ENCODE measurements at places on chromosomes 1 and 21. TPM values are rescaled to one million over a fixed set of nuclear protein-coding genes. Genes with fewer than 3 reads are reported as not detected.
A peak's percentile ranks its signal among the peaks of the same experiment; 100 is the strongest.

Gene TNN
- not detected for total RNA-seq

Gene CR2
- not detected for total RNA-seq

Gene LMX1A
- total RNA-seq: not detected

Gene LRIG2
- total RNA-seq: 43.0 TPM

Gene TMCO1
- total RNA-seq: 33.1 TPM

Gene KPRP
- total RNA-seq: 1.2 TPM

Gene S100A7A
- not detected for total RNA-seq

Gene FMN2
- not detected for total RNA-seq

Gene OR2T5
- not detected for total RNA-seq

Gene OR6N1
- not detected for total RNA-seq

Gene LHX4
- total RNA-seq: 0.98 TPM

Gene AMPD1
- total RNA-seq: not detected

DNA sequence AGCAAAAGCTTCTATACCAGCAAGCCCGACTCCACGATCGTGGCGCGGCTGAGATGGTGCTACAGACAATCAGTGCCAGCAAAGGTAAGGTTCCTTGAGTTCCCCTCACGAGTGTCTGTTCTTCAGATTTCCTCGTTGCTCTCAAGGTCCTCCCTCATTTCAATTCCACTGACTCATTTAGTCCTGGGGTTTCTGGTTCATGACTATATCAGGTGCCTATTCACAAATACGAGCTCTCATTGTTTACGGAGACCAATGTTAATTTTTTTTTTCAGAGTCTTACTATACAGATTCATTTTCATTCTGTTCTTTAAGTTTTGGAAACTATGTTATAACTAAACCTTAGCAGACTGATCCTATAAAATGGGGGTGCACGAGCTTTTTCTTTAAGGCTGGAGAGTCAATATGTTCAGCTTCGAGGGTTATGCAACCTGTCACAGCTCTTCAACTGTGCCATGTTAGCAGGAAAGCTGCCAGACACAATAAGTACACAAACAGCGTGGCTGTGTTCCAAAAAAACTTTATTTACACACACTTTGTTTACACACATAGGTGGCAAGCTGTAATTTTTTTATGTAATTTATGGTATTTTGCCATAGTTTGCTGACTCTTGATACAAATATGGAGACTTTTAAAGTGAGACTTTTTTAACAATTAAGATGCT lies 134.3 kb downstream of the ZP4 start:
- no peak overlapping the region for H3K4me3 ChIP-seq
- H3K27me3 ChIP-seq: no peaks in the 10 kb centered on the region
- no peaks in the 10 kb centered on the region for H3K4me1 ChIP-seq
- H3K27ac ChIP-seq: no peak overlapping the region

DNA sequence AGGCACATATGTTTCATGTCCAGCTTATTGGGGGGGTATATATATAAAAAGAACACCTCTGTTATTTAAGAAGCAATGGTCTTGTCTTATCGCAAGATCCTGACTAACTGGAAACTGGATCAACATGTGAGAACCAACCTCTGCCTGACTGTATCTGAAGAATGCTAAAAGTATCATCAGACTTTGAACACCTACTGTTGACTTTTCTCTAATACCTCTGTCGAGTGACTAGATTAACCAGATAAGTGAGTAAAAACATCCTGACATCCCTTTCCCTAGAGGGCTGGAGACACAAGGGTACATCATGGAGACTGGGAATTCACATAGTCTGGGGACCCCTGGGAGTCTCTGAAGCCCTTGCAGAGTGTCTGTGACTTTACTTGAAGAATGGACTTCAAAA lies 26.3 kb upstream of the PIGC start:
- no peaks in the 10 kb centered on the region for H3K4me1 ChIP-seq
- no peak for DNase-seq
- no peak overlapping the region for H3K27ac ChIP-seq
- H3K27me3 ChIP-seq: no peaks in the 10 kb centered on the region

DNA sequence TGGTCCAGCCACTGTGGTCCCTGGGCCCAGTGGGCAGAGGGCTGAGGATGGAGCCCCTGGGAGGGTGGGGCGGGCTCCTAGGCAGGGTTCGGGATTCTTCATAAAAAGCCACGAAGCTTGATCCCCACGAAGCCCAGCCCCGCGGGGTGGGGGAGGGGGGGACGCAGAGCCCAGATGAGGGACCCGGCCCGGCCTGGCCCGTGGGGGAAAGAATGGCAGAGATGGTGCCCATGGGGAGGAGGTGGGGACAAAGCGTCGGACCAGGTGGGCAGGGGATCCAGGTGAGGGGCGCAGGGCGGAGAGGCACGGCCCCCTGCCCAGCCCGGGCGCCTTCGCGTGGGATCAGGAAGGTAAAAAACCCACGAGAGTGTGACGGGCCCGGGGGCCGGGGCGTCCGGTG lies 6.0 kb upstream of the SMIM12 start:
- no peaks in the 10 kb centered on the region for H3K36me3 ChIP-seq
- H3K4me3 ChIP-seq: peak overlapping the region; percentile 63
- H3K27me3 ChIP-seq: no peaks in the 10 kb centered on the region
- H3K4me1 ChIP-seq: peaks cover 13% of the 10 kb centered on the region

DNA sequence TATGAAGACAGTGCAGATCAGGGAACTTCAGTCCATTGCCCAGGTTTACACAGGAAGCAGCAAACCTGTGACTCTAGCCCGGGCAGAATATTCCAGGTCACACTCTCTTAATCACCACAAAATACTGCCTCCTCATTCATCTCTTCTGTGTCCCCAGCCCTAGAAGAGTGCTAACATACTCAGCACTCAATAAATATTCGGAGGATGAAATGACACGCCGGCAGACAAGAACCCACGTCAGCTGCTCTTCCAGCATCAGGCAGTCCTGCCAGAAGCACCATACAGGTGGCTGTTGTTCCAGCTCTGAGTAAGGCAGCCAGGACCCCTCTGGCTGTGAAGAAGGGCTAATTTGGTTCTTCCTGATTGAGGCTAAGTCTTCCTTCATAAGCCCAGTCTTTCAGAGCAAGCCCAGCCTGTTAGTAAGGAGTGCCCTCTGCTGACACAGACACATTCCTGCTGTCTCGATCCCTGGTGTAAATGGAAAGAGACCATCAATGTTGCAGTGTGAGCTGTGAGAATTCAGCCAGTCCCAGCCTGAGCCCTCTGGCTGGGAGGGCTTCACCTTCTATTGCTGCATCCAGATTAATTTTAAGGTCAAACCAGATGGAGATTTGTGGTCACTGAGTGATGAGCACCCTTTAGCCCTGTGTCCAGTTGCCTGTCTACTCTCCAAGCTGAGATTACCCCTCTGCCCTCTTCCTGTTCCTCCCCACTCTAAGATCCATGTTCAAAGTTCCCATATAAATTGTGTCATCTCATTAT lies 45.0 kb upstream of the KIRREL1 start:
- H3K36me3 ChIP-seq: no peaks in the 10 kb centered on the region
- DNase-seq: peak; percentile 54
- H3K27ac ChIP-seq: no peak overlapping the region
- no peak overlapping the region for H3K4me3 ChIP-seq
- H3K27me3 ChIP-seq: no peaks in the 10 kb centered on the region

- no peak overlapping the region for H3K27ac ChIP-seq
- no peak overlapping the region for H3K4me3 ChIP-seq
- no peaks in the 10 kb centered on the region for H3K27me3 ChIP-seq
- DNase-seq: no peak
- no peaks in the 10 kb centered on the region for H3K4me1 ChIP-seq
Measured at GRCh38 chr1:70667494-70668170, 256.6 kb downstream of the CTH start.

DNA sequence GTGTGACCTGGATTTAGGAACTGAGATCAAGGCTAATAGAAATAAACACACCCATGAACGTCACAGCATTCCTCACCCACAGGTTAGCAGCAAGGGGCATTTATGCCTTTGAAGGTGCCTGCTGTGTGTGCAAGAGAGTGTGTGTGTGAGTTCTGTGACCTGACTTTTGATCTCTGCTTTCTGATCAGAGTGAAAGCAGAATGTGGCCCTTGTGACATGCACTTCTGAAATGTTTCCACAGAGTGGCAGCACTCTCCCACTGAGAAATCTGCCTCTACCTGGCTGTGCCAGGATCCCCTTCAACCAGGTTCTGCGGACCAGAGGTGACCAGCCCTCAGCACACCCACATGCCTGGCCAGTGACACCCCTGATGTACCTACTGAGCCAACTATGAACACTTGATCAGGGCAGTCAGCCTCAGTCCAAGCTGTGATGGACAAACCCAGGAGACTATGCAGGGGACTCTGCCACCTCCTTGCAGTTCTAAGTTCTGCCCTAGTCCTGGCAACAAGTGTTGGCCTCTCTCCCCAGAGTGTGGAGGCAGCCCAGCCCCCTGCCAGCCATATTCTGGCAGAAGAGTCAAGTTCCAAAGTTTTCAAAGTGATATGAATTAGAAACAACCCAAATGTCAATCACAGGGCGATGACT lies 41.0 kb downstream of the RXRG start:
- no peaks in the 10 kb centered on the region for H3K27me3 ChIP-seq
- H3K27ac ChIP-seq: no peak overlapping the region
- no peak for DNase-seq
- H3K36me3 ChIP-seq: no peaks in the 10 kb centered on the region

GRCh38 chr1:244322791-244323521 lies 128.8 kb downstream of the ADSS2 start:
- peaks cover 25% of the 10 kb centered on the region for H3K4me1 ChIP-seq
- no peaks in the 10 kb centered on the region for H3K27me3 ChIP-seq
- H3K36me3 ChIP-seq: no peaks in the 10 kb centered on the region

DNA sequence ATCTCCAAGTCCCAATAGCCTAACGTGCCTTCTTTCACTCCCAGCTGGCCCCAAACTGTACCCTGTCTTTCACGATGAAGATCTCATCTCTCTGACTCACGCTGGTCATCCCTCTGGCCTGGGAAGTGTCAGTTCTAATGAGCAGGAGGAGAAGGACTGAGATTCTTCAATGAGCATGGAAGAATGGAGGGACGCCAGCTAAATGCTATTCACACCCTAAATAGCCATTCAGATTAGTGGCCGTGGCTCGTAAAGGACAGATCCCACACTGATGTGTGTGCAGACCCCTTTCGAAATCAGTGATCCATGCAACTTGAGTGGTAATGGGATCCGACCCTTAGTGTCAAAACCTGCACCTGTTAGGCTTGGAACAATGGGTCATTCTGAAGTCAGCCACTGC lies 75.9 kb upstream of the SMYD2 start:
- no peaks in the 10 kb centered on the region for H3K27me3 ChIP-seq
- H3K4me1 ChIP-seq: no peaks in the 10 kb centered on the region
- H3K36me3 ChIP-seq: no peaks in the 10 kb centered on the region
- no peak for DNase-seq

GRCh38 chr1:9338397-9339246 lies 45.9 kb downstream of the SPSB1 start:
- H3K4me3 ChIP-seq: no peak overlapping the region
- no peak for DNase-seq
- no peaks in the 10 kb centered on the region for H3K36me3 ChIP-seq
- H3K27me3 ChIP-seq: no peaks in the 10 kb centered on the region

- H3K27me3 ChIP-seq: no peaks in the 10 kb centered on the region
- no peaks in the 10 kb centered on the region for H3K36me3 ChIP-seq
- H3K27ac ChIP-seq: no peak overlapping the region
Measured at GRCh38 chr1:111234866-111235265, 7.4 kb downstream of the CHI3L2 start.

DNA sequence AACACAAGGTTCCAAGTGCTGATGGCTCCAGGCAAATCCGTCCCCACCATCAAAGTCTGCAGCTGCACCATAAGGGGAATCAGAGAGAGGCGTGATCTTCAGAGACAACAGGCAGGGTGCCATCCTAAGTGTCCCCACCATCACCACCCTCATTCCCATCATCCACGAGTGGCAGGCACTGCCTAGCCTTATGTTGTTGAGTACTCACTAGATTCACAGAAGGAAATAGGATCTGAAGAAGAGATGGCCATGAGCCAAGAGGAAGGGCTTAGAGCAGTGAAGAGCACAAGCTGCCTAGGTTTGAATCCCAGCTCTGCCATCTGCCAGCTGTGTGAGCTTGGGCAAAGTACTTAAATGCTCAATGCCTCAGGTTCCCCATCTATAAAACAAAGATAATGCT lies 207.3 kb upstream of the CSF3R start:
- H3K36me3 ChIP-seq: no peaks in the 10 kb centered on the region
- H3K27me3 ChIP-seq: no peaks in the 10 kb centered on the region
- H3K4me1 ChIP-seq: no peaks in the 10 kb centered on the region
- H3K4me3 ChIP-seq: no peak overlapping the region
- no peak for DNase-seq

- no peak overlapping the region for H3K27ac ChIP-seq
- no peak overlapping the region for H3K4me3 ChIP-seq
- no peaks in the 10 kb centered on the region for H3K4me1 ChIP-seq
- H3K27me3 ChIP-seq: no peaks in the 10 kb centered on the region
- no peaks in the 10 kb centered on the region for H3K36me3 ChIP-seq
Measured at GRCh38 chr1:159991513-159991912, 37.5 kb upstream of the SLAMF9 start.

DNA sequence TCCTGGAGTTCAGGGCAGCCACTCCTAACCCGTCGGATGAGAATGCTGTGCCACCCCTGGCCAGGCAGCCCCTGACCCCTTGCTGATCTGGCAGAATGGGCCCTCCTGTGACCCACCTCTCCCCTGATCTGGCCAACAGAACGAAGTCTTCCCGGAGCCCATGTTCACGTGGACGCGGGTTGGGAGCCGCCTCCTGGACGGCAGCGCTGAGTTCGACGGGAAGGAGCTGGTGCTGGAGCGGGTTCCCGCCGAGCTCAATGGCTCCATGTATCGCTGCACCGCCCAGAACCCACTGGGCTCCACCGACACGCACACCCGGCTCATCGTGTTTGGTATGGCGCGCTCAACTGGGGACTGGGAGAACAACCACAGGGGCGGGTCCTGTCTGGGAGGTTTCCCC lies 104.1 kb upstream of the KLHDC7A start:
- H3K4me1 ChIP-seq: no peaks in the 10 kb centered on the region
- H3K27ac ChIP-seq: no peak overlapping the region
- no peaks in the 10 kb centered on the region for H3K27me3 ChIP-seq
- no peak overlapping the region for H3K4me3 ChIP-seq

DNA sequence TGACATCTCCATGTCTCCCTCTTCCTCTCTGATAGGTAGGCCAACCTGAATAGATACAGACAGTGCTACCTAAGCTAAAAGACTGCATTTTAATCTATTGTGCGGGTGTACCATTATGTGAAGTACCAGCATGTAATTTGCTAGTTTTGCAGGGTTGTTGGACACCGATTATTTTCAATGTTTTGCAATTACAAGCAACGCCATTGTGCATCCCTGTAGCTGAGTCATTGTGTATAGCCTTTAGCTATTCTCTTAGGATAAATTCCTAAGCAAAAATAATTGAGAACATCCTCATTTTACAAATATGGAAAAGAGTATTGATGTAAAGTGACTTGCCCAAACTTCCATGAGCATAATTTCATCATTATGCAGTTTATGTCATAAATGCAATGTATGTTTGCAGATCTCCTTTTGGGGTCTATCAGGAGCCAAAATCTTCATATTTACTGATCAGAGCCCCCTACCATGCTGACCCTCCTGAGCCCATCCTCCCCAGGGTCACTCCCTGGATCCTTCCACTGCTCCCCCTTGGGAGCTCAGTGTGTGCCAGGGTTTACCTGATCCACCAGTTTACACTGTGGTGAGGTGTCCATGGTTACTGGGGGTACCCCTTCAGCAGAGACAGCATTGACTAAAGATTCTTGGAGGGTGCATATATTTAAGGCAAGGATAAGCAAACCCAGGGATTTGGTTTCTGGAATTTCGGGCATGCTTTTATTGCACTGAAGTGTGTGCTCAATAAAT lies 80.6 kb downstream of the CCDC185 start:
- no peaks in the 10 kb centered on the region for H3K36me3 ChIP-seq
- H3K27me3 ChIP-seq: no peaks in the 10 kb centered on the region
- H3K4me1 ChIP-seq: no peaks in the 10 kb centered on the region
- no peak overlapping the region for H3K4me3 ChIP-seq
- H3K27ac ChIP-seq: no peak overlapping the region

Data from vagina (tissue), 2 donors.